ENCODE measurements at places on chromosomes 6 and 20. TPM values are rescaled to one million over a fixed set of nuclear protein-coding genes. Genes with fewer than 3 reads are reported as not detected.

- peaks cover 15% of the 10 kb centered on the region for H3K36me3 ChIP-seq
- H3K27ac ChIP-seq, result no peak overlapping the region
- DNase-seq, result no peak
- no peaks in the 10 kb centered on the region for H3K27me3 ChIP-seq
Measured at GRCh38 chr6:53264915-53265607, 83.7 kb downstream of the ELOVL5 start.

GRCh38 chr6:47203938-47204611 is 105.6 kb downstream of the TNFRSF21 start:
- no peak for DNase-seq
- H3K27me3 ChIP-seq, result no peaks in the 10 kb centered on the region
- H3K27ac ChIP-seq, result no peak overlapping the region
- H3K4me3 ChIP-seq, result no peak overlapping the region
- peaks cover 5% of the 10 kb centered on the region for H3K36me3 ChIP-seq
- peaks cover 66% of the 10 kb centered on the region for H3K4me1 ChIP-seq

GRCh38 chr6:25054469-25054868 is 118.7 kb upstream of the RIPOR2 start:
- H3K4me1 ChIP-seq, result peaks cover 12% of the 10 kb centered on the region
- no peak for DNase-seq
- H3K36me3 ChIP-seq, result no peaks in the 10 kb centered on the region
- no peak overlapping the region for H3K4me3 ChIP-seq
- no peak overlapping the region for H3K27ac ChIP-seq
- H3K27me3 ChIP-seq, result no peaks in the 10 kb centered on the region

MOG gene
- not detected for total RNA-seq

- H3K27me3 ChIP-seq, result no peaks in the 10 kb centered on the region
- H3K27ac ChIP-seq, result no peak overlapping the region
- no peak overlapping the region for H3K4me3 ChIP-seq
- DNase-seq, result no peak
Measured at GRCh38 chr6:154731296-154732218, 1.7 kb upstream of the SCAF8 start.

DNA sequence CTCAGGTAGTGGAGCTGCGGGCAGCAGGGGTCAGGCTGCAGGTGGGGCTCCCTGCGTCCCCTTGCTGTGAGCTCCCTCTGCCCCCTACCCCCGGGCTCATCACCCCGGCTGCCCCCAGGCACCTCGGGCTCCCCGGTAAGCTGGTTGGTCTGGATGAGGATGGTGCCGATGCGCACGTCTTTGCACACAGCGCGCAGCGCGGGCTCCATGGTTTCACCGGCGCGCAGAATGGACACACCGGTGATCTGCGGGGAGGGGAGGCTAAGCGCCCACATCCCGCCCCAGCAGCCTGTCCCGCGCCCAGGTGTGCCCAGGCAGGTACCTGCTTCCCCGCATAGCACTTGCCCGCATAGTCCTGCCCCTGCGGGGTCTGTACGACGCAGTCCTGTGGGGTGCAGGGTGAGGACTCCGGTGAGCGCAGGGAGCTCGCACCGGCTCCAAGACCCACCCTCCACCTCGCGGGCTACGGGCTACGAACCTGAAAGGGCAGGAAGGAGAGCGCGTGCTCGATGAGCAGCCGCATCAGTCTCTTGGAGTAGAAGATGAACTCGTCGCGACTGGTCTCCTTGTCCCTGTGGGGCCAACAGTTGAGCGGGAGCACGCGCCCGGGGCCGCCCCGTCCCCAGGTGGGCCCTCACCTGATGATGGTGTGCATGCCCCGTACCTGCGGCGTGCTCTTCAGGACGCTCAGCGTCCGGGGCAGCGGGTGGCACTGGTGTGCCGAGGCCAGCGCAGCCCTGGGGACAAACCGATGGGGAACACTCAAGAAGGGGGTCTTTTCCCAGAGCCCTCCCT is 15.5 kb downstream of the UCKL1 start:
- DNase-seq, result no peak
- H3K36me3 ChIP-seq, result peaks cover 92% of the 10 kb centered on the region
- H3K27ac ChIP-seq, result peak overlapping the region; percentile 64
- H3K27me3 ChIP-seq, result no peaks in the 10 kb centered on the region

CLVS2 gene
- not detected for total RNA-seq

GRCh38 chr6:865846-866245 is 172.9 kb upstream of the EXOC2 start:
- no peak for DNase-seq
- no peaks in the 10 kb centered on the region for H3K4me1 ChIP-seq
- H3K27ac ChIP-seq, result no peak overlapping the region
- H3K27me3 ChIP-seq, result no peaks in the 10 kb centered on the region
- H3K4me3 ChIP-seq, result no peak overlapping the region
